ENCODE measurements at places on chromosomes 11 and 22. TPM values are rescaled to one million over a fixed set of nuclear protein-coding genes. Genes with fewer than 3 reads are reported as not detected.

- DNase-seq: no peak
Observed at GRCh38 chr11:67281552-67282150, 7.5 kb upstream of the ANKRD13D start.

- DNase-seq: no peak
Observed at GRCh38 chr11:133605482-133605881, 73.2 kb upstream of the OPCML start.

DNA sequence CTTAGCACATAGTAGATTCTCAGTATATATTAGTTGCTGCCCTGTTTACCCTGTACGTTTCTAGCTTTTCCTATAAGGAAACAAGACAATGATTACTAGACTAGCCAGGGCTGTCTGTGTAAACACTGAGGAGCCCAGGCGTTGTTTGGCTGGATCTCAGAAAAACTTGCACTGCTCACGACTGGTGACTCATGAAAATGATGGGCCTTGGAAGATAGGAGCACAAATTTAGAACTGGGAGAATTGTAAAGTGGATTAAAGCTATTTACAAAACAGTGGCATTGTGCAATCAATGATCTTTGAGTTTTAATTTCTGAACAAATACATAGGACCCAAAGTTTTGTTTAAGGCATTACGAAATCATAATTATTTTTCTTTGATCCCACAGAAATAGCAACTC, 276.9 kb downstream of the FAM76B start:
- DNase-seq: no peak

DNA sequence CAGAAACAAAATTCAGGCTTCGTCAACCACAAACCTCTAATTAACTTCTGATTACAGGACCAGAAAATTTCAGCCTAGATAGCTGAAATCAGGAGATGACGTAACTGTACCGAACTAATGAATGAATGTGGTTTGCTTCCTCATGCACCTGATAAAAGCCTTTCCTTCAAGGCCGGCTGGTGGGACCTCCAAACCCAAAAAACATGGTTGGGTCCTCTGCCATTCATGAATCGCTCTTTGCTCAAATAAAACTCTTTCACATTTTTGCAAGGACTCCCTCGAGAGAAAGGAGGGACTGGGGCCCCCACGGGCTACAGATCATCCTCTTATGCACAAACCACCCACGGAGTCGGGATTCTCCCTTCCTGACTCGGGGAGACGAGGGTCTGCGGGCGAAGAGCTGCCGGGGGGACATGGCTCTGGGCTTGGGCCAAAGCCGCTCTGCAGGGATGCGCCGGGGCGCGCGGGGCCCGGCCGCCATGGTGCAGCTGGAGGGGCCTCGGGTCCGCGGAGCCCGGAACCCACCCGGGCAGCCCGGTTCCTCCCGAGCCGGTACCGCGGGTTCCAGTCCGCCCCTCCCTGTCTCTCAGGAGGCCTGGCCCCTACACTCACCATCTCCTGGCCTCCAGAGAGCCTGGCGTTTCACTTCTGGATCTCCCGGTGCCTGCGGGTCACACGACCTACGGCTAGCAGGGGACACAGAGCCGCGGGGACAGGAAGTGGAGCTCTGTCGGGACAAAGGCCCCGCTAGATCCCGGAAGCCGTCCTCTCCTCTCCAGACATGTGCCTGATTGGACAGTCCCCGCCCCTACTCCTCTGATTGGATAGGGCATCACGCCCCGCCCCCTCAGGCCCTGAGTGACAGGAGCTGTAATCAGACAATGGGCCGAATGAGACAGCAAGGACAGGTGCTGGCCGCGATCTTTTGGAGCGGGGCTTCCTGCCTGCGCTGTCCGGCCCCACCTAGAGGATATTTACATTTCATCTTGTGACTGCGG, at the start of gene ZNF195:
ZNF195 (minus strand) TSS at position 721 of the 998 bp plus-strand sequence; CDS start at position 615, 106 bp downstream.
- peak; percentile 96 for DNase-seq

GRCh38 chr11:91850533-91851275, 373.9 kb upstream of the FAT3 start:
- no peak for DNase-seq

GRCh38 chr22:45476814-45477213, 25.9 kb upstream of the FBLN1 start:
- no peak for DNase-seq

GRCh38 chr22:45922256-45922655, 54.7 kb downstream of the WNT7B start:
- DNase-seq: no peak

GRCh38 chr11:58837707-58838388, 6.7 kb downstream of the GLYATL2 start:
- no peak for DNase-seq

- peak; percentile 10 for DNase-seq
Observed at GRCh38 chr11:120985718-120986569, 38.0 kb upstream of the TBCEL start.

The GALNT18 gene
- 3.4 TPM for total RNA-seq

The P2RY2 gene
- total RNA-seq: not detected

The ZNHIT2 gene
- 28.1 TPM for total RNA-seq

The TEX12 gene
- not detected for total RNA-seq

The SCT gene
- total RNA-seq: not detected

Data from activated T-cell treated with anti-CD3 and anti-CD28 coated beads, Interleukin-2, amount 50 U/mL, for 4 hours (primary cell).